Hepatic stellate cell (primary cell): ENCODE measurements at places on chromosomes 6 and 20.

DNA sequence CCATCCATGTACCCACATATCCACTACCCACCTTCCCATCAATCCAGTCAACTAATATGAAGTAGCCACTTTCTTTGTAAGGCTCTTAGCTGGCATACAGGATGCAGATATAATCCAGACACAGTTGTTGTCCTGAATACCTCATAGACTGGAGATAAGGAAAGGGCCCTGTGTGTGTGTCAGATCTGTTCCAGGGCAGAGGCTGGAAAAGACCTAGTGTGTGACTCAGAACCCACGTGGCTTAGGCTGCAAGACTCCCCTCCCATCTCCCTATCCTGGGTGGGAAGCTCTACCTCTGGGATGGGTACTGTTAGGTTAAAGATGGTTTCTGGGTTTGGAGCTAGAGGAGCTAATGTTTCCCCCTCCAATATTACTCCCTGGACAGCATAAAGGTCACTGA, 3.6 kb downstream of the BPIFA1 start:
- no peak for DNase-seq

DNA sequence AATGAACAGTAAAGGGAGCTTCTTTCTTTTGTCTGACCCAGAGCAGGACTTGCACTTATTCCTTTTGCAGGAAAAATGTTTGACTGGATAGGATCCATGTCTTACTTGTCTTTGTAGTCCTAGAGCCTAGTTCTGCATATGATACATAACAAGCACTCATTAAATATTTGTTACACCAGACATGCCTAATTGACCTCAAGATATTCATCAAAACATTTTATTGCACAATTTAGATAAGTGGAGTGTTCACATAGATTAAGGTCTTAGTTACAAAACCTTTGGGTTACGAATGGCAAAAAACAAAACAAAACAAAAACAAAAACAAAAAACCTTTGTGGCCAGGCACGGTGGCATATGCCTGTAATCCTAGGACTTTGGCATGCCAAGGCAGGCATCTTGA, 735.8 kb upstream of the NRSN1 start:
- DNase-seq: no peak

DNA sequence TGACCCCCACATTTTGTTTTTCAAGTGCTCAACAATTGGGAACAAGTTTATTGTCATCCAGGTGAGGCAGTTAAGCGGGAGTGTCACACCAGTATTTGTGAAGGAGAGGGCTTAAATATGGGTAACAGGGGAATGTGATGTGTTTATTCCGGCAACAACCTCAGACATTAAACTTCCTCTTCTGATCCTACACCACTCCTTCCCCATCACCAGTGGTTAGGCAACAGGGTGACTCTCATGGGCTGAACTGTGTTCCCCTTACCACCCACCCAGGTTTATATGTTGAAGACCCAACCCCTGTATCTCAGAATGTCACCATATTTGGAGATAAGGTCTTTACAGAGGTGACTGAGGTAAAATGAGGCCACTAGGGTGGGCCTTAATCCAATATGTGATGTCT, 52.1 kb upstream of the RNF182 start:
- no peak for DNase-seq

GRCh38 chr6:145112711-145113148, 622.6 kb downstream of the EPM2A start:
- no peak for DNase-seq

DNA sequence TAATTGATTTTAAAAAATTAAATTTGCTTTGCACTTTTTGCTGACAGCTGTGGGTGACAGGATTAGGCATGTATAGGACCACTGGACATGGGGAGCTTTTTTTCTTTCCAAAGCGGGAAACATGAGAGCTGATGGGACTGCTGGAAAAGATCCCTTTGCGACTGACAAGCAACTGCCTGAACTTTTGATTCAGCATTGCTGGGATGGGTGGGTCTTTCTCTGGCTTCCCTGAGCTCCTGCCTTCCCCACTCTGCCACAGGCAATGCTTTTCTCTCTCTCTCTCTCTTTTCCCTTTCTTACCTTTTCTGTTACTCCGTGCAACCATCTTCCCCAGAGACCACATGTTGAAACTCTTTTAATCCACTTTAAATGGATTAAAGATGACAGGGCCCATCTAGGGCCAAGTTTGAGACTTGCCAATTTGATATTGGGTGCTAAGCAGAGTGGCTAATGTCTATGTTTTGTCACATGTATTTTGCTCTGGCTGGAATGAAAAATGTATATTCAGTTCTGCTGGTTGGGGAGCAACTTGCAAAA, 33.5 kb upstream of the TPD52L1 start:
- DNase-seq: no peak

DNA sequence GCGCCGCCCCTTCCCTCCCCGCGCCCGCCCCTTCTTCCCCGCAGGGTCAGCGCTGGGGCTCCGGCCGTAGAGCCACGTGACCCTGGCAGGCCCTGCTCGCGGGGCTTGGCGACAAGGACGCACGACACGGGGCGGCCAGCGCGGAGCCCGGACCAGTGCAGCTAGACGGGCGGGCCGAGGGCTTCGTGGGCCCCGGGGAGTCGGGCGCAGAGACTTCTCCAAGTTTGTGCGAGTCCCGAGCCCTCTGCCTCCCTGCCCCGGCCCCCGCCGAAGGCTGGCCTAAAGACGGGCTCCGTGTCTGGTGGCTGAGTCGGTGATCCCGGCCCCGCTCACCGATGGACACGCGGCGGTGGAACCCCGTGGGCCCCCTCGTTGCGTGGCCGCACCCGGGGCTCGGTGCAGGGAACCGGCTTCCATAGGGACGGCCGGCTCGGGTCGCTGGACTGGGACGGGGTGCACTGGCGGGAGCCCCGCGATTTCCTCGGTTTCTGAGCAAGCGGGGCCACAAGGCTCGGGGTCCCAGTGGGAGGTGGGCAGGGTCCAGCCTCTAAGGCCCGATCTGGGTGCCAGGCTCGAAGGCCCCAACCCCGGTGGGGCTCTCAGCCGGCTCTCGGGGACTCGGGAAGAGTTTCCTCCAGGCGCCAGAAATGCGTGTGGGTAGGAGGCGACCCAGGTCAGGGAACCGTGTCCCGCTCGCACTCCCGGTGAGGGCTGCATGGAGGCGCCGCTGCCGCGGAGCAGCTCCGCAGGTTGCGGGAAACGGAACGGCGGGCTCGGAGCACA, 452 bp upstream of the GATA5 start:
- DNase-seq: no peak

DNA sequence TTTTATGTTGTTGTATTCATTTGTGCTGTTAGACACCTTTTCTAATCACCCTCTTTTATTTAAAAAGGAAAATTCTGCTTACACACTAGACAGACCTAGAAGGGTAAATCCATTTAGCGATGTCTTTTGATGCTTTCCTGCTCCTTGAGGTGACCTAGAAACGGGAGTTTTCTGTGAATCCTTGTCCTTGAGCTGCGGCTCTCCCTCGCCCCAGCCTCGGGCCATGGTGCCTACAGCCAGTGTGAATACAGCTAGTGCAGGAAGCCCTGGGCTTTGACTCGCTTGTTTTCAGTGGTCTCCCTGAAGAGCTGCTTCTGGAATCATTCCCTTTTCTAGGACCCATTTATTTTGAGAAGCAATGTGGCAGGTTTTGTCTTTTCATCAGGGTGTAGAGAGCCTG, 17.6 kb upstream of the ADRM1 start:
- DNase-seq: no peak

- DNase-seq: no peak
Observed at GRCh38 chr20:58584051-58584824, 66.8 kb upstream of the STX16 start.

- no peak for DNase-seq
Observed at GRCh38 chr6:156056085-156056484, 600.4 kb upstream of the NOX3 start.

DNA sequence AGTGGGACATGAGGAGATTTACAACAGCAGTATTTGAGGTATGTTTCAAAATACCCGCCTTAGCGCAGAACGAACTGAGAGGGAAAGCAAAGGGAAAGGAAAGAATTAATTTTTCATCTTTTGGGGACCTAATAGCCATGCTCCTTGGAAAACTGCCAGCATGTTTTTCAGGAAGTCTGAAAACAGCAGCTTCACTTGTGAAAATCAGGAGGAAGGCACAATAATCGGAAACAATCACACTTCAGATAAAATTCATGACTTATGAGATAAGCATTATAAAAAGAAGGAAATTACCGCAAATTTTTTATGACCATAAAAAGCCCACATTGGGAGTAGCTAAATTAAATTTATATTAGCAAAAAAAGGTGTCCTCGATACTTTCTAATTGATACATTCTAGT, 541.1 kb downstream of the HAO1 start:
- no peak for DNase-seq

- no peak for DNase-seq
Observed at GRCh38 chr6:149852180-149852579, 12.0 kb downstream of the LRP11 start.

GRCh38 chr6:115442323-115442722, 618.4 kb downstream of the FRK start:
- DNase-seq: no peak

- DNase-seq: no peak
Observed at GRCh38 chr6:132114201-132114825, 163.1 kb upstream of the CCN2 start.

DNA sequence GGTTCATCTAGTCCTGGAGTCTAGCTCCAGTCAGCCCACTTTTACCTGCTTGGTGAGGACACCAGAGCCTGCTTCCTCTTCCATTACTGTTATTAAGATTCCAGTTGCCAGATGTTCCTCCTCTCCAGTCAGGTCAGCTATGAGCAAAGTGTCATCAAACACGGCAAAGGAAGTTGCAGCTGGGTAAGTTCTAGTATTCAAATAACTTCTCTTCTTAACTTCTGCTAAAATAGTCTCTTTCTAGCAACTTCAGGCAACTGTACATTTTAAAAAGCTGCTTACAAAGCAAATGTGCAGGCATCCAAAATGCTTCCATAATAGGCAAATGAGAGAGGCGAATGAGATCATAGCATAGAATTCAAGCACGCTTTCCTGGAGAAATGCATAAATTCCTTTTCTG, 18.4 kb upstream of the MRPS18A start:
- DNase-seq: no peak

DNA sequence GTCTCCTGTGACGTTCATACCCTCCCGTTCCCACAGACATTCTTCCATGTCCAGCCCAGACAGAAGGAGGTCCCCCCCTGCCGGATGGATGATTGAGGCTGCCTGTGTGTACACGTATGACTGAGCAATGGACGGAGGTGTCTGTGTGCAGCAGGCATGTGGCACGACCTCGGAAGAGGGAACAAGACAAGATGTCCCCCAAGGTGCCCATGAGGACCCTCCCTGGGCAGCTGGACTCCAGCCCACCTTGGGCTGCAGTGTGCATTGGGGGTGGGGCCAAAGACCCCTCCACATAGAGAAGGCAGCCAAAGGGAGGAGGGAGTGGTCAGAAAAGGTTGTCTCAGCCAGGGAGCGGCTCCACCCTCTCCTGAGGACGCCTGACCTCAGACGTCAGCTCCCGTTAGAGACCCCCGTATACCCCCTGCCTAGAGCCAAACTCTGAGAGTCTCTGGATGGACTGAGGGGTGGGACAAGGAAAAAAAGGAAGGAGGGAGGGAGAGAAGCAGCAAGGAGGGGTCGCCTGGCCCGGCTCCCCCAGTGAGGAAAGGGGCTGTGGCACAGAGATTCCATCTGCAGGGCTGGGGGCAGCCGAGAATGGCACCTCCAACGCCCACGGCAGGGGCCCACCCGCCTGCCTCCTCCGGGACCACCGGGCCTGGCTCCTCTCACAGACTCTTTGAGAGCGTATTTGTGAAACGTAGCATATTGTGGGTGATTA, 92.9 kb upstream of the BHLHE23 start:
- DNase-seq: no peak

DNA sequence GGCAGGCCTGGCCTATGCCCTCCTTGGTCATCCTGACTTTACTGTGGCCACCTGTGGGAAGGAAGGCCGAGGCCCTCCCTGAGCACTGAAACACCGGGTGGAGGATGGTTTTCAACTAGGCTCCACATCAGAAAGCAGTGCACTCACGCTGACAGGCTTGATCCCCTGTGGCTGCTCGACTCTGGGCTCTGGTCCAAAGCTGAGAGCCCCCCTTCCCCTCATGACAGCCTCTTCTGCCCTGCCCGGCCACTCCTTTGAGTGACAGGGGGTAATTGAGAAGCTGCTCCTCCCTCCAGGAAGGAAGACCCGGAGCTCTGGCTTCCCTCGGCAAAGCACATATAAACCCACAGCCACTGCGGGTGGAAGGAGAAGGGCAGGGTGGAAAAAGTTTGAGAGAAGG, 43.6 kb downstream of the MUC22 start:
- DNase-seq: no peak

- DNase-seq: no peak
Observed at GRCh38 chr20:15374682-15375081, 1037.3 kb upstream of the FLRT3 start.

- no peak for DNase-seq
Observed at GRCh38 chr6:134115715-134116074, 63.3 kb upstream of the SLC2A12 start.

DNA sequence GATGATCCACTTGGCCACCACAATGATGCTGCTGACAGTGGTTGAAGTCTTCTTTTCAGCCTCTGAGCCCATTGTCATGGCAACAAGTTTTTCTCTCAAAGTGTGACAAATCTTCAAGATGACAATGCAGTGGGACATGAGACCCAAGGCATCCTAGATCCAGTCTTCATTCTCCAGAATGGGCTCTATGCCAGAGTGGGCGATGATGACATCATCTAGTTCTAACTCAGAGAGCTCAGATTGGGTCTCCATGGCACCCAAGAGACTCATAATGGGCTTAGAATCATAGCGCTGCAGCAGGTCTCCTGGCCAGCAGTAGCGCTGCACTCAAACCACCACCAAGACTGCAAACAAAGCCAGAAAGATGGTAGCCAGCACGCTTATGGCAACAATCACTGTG, 973.6 kb downstream of the EYS start:
- no peak for DNase-seq

- DNase-seq: no peak
Observed at GRCh38 chr6:11366183-11366933, 133.9 kb upstream of the NEDD9 start.

DNA sequence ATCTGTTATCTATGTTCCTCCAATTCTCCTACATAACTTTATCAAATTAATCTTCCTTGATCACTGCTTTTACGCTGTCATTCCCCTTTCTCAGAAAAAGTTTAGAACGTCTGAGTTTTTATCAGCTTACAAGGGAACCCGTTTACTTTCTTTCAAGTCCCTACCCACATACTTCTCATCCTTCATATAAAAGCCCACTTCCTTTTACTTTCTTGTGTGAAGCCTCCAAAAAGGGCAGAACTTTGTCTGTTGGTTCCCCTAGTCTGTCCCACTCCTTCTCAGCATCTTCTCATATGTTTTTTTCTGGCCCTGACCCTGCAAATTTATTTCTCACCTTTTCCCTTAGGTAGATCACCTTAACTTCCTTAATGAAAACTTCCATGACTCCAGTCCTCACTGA, 106.1 kb downstream of the TFAP2B start:
- no peak for DNase-seq

- no peak for DNase-seq
Observed at GRCh38 chr6:138533667-138534066, 34.4 kb upstream of the NHSL1 start.

DNA sequence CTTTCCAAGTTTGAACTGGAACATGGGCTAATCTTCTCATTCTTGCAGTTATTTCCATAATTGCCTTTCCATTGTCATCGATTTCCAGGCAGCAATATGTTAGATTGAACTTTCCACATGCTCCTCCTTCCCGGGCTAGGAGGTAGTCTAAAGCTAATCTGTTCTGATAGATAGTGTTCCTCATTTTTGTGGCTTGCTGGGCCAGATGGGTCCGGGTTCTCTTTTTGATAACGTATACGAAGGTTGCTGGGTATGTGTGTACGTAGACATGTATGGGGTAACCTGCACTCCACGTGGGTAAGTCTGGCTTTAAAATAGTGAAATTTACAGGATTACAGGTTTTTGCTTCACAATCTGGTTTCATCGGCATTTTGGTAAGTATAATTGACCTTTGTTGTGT, 14.0 kb upstream of the GMPR start:
- DNase-seq: no peak
